ENCODE measurements at places on chromosomes 12 and 14.

DNA sequence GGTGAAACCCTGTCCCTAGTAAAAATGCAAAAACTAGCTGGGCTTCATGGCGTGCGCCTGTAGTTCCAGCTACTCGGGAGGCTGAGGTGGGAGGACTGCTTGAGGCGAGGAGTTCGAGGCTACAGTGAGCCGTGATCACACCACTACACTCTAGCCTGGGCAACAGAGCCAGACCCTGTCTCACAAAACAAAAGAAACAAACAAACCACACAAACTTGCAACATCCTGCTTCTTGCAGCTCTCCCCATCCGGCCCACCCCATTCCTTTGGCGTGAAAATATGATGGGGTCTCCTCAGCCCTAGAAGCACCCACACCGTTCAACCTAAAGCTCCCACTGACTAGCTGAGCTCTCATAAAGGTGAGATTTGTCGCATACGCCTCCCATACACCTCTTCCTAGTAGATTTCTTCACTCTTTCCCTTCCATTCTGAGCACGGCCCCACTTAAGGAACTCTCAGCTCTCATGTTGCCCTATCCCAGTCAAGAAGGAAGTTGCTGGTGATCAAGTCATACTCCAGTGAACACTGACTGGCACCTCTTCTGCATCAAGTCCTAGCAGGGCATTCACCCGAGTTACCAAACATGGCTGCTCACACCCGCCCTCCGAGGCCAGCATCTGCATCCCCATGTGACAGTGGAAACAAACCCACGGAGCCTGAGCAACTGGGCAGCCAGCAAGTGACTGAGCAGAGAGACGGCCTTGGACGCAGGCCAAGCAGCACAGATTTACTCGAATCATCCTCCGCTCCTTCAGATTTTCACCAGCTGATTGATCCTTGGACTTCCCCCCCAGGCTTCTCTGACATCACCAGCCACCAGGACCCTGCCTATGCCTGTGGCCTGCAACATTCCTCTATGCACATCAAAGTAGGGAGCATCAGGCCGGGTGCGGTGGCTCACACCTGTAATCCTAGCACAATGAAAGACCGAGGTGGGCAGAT is 18.9 kb upstream of the CD27 start:
- no peak for DNase-seq

DNA sequence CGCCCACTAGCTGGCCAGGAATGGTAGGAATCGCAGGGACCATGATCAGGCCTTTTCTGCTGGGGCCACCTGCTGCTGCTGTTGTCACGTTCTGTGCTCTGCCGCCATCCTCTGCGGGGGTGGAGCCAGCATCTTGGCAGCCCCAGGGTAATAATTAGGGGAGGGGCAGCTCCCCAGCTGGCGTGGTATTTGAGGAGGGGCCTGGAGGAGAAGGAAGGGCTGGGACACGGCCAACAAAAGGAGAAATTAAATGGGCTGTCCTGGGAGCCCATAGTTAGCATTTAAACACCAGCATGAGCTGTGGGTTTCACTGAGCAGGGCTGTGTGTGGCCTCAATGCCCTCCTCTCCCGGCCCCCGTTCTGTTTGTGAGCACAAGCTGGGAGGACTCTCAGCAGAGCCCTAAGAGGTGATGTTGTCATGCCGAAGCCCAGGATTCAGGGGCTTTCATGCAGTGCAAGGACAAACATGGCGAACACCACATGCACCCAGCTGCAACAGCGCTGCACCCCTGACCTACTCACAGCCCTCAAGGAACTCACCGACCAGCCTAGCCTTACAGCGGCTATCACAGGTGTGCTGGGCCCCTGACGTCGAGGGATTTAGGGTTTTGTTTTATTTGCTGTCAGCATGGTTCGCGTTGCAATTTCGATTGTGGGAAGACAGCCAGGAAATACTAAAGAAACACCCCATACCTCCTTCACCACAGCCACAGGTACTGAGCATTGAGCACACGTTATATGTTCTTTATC is 324.3 kb downstream of the CACNA1C start:
- DNase-seq, result no peak

DNA sequence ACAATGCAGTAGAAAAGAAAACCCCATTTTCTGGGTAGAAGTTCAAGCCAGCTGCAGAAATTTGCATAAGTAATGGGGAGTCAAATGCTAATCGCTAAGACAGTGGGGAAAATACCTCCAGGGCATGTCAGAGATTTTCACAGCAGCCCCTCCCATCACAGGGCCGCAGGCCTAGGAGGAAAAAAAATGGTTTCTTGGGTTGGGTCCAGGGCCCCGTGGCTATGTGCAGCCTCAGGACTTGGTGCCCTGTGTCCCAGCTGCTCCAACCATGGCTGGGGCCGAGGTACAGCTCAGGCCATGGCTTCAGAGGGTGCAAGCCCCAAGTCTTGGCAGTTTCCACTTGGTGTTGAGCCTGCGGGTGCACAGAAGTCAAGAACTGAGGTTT is 14.6 kb downstream of the OR10P1 start:
- no peak for DNase-seq

DNA sequence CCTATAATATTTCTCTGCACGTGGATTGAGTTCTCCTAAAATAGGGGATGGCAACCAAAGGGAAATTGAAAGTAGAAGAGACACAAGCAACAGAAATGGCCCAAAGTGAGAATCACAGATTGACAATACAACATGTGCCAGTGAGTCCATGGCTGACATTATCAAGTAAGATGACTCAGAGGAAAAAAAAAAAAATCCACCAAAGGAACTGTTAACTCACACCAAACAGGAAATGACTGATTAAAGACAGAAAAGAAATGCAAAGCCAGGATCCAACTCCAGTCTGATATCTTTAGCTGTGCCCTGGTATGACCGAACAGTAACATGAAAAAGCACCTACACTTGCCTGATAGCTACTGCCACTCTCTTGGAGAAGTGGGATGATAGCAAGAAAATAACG is 485.0 kb downstream of the PRKD1 start:
- DNase-seq, result no peak

- DNase-seq, result no peak
Measured at GRCh38 chr14:105702275-105702817, 176.0 kb downstream of the TMEM121 start.

- DNase-seq, result no peak
Measured at GRCh38 chr12:46629331-46630229, 196.2 kb downstream of the SLC38A4 start.

DNA sequence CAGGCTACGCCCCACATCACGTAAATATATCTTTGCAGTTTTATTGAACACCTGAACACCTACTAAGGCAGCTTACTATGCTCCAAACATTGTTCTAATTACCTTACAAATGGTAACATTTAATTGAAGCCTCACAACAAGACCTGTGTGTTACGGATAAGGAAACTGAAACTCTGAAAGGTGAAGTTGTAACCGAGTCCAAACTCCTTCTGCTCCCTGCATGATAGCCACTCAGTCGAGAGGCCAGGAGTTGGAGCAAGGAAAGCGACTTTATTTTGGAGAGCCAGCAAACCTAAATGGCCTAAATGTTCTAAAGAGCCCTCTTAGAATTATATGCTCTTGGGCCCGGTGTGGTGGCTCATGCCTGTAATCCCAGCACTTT is 12.6 kb upstream of the TRPV4 start:
- DNase-seq, result no peak

GRCh38 chr12:32768518-32768917 is 12.8 kb upstream of the YARS2 start:
- no peak for DNase-seq

DNA sequence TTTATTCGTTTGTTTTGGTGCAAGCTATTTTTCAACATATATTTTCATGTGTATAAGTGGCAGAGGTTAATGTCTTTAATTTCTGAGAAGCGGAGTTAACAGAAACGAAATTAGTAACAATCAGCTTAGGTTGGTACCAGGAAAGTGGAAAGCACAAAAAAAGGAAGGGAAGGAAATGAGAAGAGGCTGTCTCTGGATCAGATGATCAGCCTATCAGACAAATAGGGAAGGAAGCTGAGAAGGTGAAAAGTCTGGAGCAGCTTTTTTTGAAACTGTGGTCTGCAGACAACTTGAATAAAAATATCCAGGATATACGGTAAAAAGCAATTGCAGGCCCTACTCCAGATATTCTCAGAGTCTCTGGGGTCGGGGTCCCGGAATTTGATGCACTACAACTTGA is 265.0 kb downstream of the SSPN start:
- no peak for DNase-seq

DNA sequence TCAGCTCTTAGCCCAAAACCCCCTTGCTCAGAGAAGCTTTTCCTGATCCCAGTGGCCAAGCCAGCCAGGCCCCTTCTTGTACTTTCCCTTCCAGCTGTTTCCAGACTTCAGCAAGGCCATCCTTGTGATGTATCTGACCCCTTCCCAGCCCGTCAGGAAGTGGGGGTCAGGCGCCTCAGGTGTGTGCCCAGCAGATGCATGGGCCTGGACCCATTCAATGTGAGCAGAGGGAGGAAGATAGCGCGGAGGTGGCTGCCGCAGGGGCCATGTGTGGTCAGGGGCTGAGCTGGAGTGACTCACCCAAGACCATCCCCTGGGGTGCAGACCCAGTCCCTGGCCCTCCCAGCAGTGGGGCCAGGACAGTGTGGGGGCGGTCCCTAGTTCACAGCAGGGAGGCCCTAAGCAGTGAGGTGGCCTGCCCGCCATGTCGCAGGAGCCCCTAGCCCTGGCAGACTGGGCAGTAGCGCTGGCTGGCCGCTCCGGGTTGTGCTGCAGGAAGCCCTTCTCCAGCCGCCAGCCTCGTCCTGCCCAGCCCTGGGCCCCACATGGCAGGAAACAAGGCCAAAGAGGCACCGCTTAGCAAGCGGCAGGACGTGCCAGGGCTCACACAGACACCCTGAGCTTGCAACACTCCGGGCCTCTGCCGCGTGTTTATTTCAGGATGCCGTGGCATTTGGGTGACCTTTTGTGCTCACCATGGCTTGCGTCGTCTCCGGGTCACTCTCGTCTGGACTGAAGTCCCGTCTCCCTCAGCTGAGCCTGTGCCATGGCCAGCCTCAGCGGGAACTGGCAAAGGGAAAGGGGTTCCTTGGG is 12.0 kb downstream of the ADSS1 start:
- no peak for DNase-seq

DNA sequence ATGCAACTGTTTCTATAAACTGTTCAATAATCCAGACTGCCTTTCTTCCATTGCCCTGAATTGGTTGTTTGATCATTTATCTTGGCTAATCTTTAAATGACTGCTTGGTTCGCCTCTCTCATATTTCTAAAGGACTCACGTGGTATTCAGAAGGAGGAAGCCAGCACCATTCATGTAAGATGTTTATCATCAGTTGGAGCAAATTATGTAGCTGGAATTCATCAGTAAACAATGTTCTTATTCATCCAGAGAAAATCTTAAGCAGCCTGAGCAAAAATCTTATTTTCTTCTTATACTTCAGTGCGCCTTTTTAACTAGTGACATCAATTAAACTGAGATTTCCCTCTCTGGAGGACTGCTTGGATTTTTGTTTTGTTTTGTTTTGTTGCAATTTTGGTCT is 538.7 kb upstream of the TMEM132C start:
- DNase-seq, result no peak

- no peak for DNase-seq
Measured at GRCh38 chr12:14369311-14369710, 3.8 kb downstream of the ATF7IP start.

GRCh38 chr14:50667684-50667995 is 466 bp downstream of the SAV1 start:
- DNase-seq, result peak; percentile 12

- no peak for DNase-seq
Measured at GRCh38 chr12:93832131-93832530, 155.0 kb downstream of the CRADD start.

GRCh38 chr12:63843254-63843720 is 1.2 kb upstream of the SRGAP1 start:
- no peak for DNase-seq

Data from activated gamma-delta T cell treated with Interleukin-2 at 50 U/mL for 16 hours (primary cell).